ENCODE measurements at places on chromosomes 3 and 15.

GRCh38 chr3:9068051-9068450 is 104.8 kb upstream of the RAD18 start:
- no peak for DNase-seq

- no peak for DNase-seq
These were observed 55.5 kb downstream of the FNDC3B start for GRCh38 chr3:172094621-172095557.

- DNase-seq, result no peak
These were observed 20.2 kb downstream of the SLC24A1 start for GRCh38 chr15:65641768-65642475.

- no peak for DNase-seq
These were observed 19.1 kb downstream of the HSPBAP1 start for GRCh38 chr3:122774564-122774963.

GRCh38 chr3:30550246-30550645 is 56.2 kb upstream of the TGFBR2 start:
- DNase-seq, result no peak

DNA sequence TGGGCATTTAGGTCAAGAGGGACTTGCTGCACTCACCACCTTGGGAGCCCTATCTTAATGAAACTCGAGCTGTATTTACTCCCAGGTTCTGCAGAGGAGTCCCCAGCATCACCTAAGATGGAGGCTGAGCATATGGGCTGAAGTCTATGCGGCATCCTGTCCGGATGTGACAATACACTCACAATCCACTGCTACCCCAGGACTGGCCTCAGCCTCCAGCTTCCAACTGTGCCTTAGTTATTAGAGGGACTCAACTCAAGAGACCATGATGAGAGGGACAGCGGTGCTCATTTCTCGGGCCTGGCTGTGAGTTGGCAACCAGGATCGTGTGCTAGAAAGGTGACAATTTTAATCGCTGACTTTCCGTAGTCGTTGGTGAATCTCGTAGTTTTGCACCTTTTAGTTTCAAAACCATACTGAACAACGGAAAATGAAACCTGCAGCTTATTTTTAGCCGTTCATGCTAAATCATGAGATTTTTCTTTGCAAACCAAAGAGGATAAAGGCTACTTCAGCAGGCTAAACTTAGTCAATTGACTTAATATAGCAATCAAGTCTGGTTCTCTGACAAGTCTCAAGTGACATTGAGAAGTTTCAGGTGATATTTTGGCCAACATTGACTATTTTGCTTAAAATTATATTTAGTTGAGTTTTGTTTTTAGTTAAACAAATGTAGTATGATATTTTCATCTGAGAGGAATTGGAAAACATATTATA is 11.1 kb downstream of the ZBTB38 start:
- no peak for DNase-seq

GRCh38 chr3:124620600-124621063 is 109.6 kb upstream of the UMPS start:
- peak; percentile 7 for DNase-seq

- no peak for DNase-seq
These were observed 46.7 kb downstream of the TMED3 start for GRCh38 chr15:79357566-79357965.

GRCh38 chr3:126473292-126474168 is 2.2 kb downstream of the ZXDC start:
- no peak for DNase-seq

GRCh38 chr3:196351541-196351940 is 13.4 kb upstream of the TM4SF19 start:
- DNase-seq, result no peak

- no peak for DNase-seq
These were observed 667.7 kb downstream of the MAGI1 start for GRCh38 chr3:65371053-65371452.

DNA sequence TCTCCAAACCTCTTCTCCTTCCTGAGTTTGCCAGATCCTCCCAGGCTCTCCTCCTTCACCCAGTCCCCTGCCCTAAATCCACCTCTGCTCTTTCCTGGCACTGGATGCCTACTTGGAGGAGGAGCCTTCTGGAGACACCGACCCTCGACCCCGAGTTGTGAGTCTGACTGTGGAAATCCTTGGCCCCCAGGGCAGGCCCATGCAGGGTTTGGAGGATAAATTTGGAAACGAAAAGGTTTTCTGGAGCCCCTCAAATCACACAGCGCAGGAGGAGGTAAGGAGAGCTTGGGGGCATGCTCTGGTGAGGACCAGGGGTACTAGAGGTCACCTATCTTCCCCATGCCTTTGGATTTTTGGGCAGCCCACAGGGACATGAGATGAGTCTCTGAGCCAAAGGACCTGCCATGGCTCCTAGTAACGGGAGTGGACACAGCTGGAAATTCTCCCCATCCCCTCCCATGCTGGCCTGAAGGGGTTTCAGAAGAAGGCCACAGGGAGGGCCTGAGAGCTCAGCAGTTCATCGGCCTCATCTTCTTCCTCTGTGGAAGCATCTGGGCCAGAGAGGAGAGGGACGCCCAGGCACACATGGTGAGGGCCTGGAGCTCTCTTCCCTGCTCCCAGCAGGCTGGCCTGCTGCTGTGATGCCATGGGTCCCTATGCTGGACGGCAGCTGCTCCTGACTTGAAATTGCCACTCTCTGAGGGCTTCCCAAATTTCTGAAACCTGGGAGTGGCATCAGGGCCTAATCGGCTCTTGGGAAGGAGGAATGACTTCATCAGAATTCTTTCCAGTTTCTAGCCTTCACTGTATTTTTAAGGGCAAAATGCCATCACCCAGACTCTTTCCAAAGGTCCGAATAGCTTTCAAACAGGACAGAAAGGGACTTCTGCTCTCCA is 68.6 kb upstream of the ITGA11 start:
- DNase-seq, result no peak

GRCh38 chr3:148938936-148939335 is 52.4 kb upstream of the GYG1 start:
- DNase-seq, result no peak

DNA sequence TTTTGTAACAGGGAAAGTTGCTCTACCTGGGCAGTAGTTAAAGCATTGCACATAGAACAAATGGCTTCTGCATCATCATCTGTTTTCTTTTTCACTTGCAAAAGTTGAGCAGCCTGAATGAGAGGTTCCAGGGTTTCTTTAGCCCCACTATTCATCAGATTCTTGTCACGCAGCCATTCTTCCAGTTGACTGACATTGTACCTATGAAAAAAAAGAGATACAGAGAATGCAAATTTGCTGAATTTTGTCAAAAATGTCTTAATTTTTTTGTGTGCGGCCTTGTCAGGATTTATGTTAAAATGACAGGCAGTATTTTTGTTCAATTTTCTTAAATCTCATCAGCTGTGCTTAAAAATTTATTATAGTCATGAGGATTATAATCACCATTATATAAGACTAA is 21.4 kb upstream of the MYO5C start:
- DNase-seq, result no peak

DNA sequence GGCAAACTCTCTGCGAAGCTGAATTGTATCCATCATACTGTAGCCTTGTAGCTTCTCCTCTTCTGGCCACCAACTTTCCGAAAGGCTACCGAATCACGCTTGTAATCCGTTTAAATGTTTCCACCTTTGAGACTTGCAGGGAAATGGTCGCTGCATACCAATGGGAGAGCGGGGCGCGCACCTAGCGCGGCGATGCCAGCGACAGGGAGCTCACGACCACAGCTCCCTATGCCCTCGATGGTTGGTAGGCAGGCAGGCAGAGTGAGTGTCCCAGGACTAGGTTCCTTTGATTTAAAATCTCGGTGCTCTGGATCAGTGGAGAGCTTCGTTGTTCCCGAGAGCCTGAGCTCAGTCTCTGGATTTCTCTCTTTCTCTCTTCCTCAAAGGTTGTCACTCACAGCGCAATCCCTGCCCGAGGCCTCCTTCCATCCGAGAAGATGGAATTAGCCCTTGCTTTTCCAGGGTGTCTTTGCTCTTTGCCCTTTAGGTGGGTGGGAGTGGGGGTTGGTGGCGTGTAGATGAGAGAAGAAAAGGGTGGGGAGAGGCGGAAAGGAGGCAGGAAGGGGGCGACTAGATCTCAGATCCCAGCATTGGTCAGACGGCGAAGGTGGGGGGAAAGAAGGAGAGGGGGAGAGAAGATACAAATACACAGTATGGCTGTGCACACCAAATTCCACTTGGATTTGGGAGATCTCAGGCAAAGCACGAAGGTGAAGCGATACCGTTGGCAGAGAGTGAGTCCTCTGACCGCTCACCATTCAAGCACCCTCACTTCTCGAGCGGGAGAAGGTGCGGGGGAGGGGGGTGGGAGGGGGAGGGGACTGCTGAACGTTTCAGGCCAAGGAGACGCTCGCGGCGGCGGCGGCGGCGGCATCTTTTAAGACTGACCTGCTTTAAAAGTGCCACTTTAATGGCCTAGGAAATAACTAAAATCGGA is at the start of gene SLITRK3:
TSS of gene SLITRK3 (minus strand) at position 745 of the 937 bp plus-strand sequence. CDS start 5,554 bp downstream, outside the sequence.
- no peak for DNase-seq

DNA sequence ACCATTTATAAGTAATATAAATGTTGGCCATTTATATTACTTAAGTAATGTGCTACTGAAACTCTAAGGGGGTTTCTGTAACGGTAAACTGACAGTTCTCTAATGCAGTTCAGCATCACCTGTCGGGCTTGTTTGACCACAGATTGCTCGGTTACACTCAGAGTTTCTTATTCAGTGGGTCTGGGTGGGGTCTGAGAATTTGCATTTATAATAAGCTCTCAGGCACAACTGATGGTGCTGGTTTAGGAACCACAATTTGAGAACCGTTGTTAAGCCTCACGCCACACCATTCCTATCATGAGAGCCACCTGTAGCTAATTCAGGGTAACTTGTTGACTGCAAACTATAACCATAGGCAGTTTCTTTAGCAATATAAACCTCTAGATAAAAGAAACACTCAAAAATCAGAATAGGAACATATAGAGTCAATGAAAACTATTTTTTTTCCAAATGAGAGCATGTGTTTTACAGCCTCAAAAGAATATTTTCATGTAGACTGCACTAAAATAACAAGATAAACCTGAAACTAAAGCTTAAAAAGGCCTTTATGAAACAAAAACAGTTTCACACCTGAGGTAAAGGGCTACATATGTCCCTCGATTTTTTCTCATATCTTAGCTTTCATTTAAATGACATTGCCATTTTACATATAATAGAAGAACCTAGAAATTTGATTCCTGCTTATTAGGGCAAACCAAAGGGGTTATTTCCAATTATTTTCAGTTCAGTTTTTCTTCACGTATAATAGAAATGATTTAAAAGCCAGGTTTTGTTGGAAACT is 604.8 kb downstream of the UNC13C start:
- DNase-seq, result no peak

DNA sequence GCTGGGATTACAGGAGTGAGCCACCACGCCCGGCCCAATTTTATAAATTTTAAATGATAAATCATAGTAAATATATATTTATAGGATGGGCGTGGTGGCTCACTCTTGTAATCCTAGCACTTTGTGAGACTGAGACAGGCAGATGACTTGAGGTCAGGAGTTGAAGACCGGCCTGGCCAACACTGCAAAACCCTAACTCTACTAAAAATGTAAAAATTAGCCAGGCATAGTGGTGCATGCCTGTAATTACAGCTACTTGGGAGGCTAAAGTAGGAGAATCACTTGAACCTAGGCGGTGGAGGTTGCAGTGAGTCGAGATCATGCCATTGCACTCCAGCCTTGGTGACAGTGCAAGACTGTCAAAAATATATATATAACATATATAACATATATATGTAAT is 26.4 kb downstream of the MFN1 start:
- DNase-seq, result no peak

- no peak for DNase-seq
These were observed 22.0 kb downstream of the C15orf39 start for GRCh38 chr15:75223688-75224087.

GRCh38 chr15:92521624-92522008 is 127.9 kb downstream of the ST8SIA2 start:
- peak; percentile 78 for DNase-seq

GRCh38 chr15:101167411-101167752 is 84.5 kb downstream of the CHSY1 start:
- no peak for DNase-seq

- DNase-seq, result no peak
These were observed 9.0 kb upstream of the SLCO2A1 start for GRCh38 chr3:134038716-134039115.

GRCh38 chr15:28023422-28023821 is 75.7 kb downstream of the OCA2 start:
- DNase-seq, result no peak

- no peak for DNase-seq
These were observed 15.0 kb upstream of the PLD1 start for GRCh38 chr3:171825222-171825828.

DNA sequence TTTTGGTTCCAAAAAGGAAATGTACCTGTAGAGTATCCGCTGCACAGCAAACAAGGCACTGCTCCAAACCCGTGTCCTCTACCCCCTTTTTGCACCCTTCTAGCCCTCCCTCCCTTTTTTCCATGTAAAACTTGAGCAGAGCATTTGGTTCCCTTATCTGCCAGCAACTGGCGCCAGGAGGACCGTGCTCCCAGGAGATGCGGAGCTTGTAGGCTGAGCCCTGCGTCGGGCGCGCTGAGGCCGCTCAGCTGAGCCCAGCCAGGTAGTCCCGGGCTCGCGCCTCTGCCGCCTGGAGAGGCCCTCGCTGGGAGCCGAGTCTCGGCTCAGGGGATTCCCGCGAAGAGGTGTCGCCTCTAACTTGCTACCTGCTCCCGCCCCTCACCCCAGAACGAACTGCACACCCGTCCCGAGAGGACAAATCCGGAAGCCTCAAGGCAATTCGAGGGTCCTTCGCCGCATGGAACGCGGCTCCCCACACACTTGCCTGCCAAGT is 575 bp downstream of the TRPM7 start:
- no peak for DNase-seq

GRCh38 chr3:182755712-182756111 is 37.6 kb upstream of the ATP11B start:
- no peak for DNase-seq

GRCh38 chr3:11224870-11225229 is 47.3 kb upstream of the ATG7 start:
- DNase-seq, result no peak

- no peak for DNase-seq
These were observed 7.0 kb upstream of the LTK start for GRCh38 chr15:41520636-41521035.

GRCh38 chr3:65701516-65701915 is 337.2 kb downstream of the MAGI1 start:
- no peak for DNase-seq

- peak; percentile 43 for DNase-seq
These were observed 148 bp downstream of the RBMS3 start for GRCh38 chr3:29281094-29281343.

- DNase-seq, result no peak
These were observed 37.8 kb downstream of the DLG1 start for GRCh38 chr3:197260491-197261163.

- DNase-seq, result no peak
These were observed 188.8 kb downstream of the TAFA4 start for GRCh38 chr3:68743521-68743920.

GRCh38 chr3:38647217-38647970 is 2.1 kb downstream of the SCN5A start:
- DNase-seq, result no peak
